Dermis blood vessel endothelial cell (primary cell): ENCODE measurements at places on chromosomes 5 and 9.

GRCh38 chr5:150542933-150543445, 35.1 kb downstream of the NDST1 start:
- peak; percentile 73 for DNase-seq

GRCh38 chr5:52804387-52804791, 16.7 kb downstream of the ITGA1 start:
- DNase-seq: no peak

DNA sequence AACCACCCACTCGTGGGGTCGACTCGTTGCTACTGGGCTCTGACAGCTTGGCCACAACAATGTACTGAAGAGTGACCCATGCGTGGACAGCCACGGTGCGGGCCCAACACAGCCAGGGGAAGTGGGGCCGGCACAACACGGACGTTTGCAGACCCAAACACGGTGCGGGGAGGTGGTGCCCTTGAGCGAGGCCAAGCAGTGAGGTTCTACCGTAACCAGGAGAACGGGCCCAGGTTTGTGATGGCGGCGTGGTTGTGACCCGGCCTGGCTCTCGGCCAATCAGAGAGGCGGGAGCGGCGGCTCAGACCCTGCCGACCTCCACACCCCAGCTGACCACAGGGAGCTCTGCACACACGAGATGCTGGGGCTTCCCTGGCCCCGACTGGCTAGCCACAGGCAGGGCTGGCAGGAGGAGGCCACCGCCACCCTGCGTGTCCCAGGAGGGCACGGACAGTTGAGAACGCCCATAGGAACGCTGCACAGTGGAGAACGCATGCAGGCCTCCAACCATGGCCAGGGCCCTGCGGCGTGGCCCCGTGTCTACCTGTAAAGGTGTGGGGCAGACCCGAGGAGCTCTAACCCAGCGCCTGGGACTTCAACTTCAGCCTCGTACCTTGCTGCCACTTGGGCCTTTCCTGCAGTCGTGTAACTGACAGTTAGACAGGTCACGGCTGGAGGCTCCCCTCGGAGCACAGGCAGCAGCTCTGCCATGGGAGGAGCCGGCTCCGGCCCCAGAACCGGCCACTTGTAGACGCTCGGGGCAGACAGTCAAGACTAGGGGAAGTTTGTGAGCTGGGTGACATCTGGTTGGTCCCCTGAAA, 13.7 kb downstream of the BRD3 start:
- no peak for DNase-seq

DNA sequence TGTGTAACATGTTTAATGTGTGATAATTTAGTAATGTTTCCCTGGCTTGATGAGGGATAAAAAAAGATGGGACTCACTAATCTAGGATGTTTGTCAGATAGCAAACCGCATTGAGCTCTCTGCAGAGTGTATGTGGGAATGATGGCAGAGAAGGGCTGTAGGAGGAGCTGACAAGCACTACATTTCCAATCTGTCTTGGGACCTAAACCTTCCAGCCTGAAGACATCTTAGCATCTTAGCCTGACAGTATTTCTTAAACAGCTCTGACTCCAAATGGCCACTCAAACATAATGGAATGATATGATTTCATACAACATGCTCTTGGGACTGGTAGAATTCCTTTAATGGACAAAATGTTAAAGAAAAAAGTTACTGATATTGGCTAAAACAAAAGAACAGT, 116.7 kb downstream of the PPP2R2B start:
- DNase-seq: no peak

GRCh38 chr5:121426153-121426552, 425.5 kb upstream of the FTMT start:
- DNase-seq: no peak

GRCh38 chr9:94985649-94986048, 259.1 kb downstream of the AOPEP start:
- no peak for DNase-seq

- no peak for DNase-seq
Observed at GRCh38 chr5:107165296-107165695, 505.4 kb downstream of the EFNA5 start.

DNA sequence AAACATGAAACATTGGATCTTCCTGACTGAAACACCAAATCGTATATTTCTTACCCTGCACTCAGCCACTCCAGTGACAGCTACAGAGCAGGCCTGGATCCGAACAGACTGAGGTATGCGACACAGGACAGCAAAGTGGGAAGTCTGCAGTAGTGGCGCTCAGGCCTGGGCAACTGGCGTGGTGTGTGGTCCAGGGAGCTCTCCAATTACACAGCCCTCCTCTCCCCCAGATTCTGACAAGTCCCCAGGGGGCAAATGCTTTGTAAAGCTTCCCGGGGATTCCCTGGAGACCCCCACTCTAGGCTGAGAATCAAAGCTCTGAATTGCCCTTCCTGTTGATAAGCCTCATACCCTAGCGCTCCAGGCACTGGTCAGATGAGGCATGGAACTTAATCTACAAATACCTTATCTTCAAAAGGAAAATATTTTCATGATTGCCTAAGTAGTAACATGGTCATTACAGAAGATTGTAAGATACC, 104.8 kb upstream of the ERCC6L2 start:
- no peak for DNase-seq

GRCh38 chr9:18447131-18447530, 26.8 kb upstream of the ADAMTSL1 start:
- DNase-seq: no peak

GRCh38 chr9:106761493-106761892, 101.5 kb upstream of the ZNF462 start:
- DNase-seq: no peak

DNA sequence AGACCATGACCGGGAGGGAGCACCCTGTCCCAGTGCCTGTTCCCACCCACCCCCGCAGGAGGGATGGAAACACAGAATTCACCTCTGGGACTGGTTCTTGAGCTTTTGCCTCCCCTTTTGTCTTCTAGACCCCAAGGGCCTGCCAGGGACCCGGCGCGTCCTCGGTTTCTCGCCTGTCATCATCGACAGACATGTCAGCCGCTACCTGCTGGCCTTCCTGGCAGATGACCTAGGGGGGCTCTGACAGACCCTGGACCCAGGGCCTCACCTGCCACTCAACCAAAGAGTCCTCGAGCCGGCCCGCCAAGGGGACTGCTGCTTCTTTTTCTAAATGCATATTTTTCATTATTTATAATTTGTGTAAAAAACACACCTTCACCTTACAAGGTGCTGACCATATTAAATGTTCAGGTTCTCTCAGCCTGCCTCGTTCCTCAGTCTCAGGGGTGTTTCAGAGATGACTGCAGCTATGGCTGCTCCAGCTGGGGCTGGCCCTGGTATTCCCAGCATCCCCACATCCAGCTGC, 16.9 kb downstream of the CARD19 start:
- no peak for DNase-seq

GRCh38 chr9:128505414-128505765, 871 bp downstream of the GLE1 start:
- no peak for DNase-seq

DNA sequence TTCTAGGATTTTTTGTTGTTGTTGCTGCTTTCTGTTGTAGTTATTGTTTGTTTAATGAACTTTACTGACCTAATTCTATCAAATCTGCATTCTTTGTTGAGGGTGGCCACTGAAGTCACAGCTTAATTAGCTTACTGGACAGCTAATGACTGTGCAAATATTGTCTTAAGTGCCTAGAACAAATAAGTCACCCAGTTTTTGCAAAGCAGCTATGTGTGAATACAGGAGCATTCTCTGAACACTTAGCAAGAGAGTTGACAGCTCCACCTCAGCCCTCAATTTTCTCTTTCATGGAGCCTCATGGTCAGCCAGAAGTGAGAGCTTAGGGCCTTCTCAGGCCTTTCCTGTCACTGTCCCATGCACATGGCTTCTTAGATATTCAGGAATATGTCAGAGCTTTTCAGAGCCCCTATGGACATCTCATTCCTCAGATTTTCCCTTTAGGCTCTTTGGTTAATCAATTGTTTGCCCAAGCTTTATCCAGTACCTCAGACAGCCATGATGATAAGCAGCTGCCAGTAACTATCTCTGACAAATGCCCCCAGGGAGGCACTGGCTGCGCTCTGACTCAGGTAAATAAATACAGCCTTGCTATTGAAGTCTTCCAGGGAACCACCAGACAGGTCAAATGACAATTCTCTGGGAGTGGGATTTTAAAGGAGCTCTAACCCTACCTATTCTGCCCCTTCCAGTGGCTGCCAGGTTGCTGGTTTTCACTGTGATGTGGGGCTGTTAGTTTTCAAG, 241.4 kb upstream of the IL12B start:
- no peak for DNase-seq

DNA sequence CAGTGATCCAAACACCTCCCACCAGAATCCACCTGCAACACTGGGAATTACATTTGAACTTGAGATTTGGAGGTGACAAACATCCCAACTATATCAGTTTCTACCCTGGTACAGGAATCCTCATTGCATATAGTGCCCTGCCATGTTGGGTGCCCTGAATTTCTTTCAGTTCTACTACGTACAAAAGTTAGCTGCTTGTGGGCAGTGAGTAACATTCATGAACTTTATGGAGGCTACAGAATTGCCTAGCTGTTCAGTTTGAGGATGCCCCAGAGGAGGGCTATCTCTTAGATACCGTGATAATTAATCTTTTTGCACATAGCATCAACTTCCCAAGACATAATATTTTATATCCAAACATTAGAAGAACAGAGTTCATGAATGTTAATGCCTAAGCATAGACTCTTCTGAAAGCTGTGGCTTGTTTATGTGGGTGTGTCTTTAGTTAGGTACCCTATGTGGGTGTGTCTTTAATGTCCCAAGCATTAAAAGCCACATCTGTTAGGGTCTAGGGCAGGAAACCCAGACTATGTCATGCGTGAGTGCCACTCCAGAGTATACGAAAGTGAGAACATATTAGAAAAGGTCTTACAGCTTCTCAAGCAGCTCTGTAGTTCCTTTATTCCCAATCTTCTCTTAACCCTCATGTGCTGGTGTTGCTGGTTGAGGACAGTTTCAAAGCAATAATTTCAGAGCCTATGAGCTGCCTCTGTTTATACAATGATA, 47.0 kb upstream of the CHD1 start:
- no peak for DNase-seq

DNA sequence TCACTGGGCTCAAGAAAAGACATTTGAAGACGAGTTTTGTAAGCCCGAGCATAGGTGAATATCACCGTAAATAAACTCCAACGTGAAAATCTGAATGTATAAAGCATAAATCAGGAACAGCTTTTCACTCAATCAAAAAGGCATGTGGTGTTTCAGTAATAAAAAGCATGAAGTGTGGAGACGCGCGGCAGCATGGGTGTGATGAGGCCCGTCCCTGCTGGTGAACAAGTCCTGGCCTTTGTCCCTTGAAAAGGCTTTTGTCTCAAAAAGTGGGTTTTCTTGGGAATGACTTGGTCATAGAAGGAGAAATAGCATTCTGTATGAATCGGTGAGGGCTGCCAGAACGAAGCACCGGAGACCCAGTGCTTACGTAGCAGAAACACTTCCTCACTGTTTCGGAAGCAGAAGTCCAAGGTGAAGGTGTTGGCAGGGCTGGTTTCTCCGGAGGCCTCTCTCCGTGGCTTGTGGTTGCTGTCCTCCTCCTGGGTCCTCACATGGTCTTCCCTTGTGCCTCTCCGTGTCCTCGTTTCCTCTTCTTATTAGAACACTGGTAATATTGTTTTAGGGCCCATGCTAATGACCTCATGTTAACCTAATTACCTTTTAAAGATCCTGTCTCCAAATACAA, 24.9 kb downstream of the ROPN1L start:
- no peak for DNase-seq

DNA sequence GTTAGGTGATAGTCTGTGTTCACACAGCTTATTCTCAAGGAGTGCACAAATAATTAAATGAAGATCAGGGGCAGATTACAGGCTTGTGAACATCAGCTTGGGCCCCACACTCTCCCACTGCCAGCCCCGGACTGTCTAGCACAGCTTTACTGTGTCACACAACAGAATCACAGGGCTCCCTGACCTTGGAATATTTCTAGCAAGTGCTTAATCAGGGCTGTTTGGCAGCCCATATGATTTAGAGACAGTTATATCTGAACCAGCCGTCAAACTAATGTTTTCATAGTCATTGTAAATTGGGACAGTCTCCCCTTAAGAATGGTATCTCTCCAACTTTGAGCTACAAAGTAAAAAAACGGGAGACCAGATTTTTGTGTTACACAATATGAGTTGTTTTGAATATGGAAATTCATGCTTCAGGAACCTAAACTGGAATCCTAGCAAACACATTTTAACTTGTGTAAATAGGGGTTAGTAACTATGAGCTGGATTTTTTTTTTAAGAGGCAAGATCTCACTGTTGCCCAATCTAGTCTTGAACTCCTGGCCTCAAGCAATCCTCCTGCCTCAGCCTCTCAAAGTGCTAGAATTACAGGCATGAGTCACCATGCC, 517.6 kb downstream of the BNC2 start:
- DNase-seq: no peak

DNA sequence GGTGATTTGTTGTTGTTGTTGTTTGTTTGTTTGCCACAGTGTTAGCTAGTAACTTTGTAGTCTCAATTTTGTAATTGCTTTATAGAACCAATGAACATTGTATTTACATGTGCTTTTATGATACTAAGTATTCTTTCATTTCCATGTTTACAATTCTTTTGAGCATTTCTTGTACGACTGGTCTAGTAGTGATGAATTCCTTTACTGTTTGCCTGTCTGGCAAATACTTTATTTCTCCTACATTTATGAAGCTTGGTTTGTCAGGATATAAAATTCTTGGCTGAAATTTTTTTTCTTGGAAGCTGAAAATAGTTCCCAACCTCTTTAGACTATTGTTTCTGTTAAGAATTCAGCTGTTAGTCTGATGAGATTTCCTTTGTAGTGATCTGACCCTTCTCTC, 55.6 kb upstream of the SNCAIP start:
- no peak for DNase-seq

- DNase-seq: no peak
Observed at GRCh38 chr5:125294844-125295243, 548.4 kb upstream of the ZNF608 start.

- peak; percentile 12 for DNase-seq
Observed at GRCh38 chr9:101727612-101728524, 10.6 kb downstream of the GRIN3A start.

DNA sequence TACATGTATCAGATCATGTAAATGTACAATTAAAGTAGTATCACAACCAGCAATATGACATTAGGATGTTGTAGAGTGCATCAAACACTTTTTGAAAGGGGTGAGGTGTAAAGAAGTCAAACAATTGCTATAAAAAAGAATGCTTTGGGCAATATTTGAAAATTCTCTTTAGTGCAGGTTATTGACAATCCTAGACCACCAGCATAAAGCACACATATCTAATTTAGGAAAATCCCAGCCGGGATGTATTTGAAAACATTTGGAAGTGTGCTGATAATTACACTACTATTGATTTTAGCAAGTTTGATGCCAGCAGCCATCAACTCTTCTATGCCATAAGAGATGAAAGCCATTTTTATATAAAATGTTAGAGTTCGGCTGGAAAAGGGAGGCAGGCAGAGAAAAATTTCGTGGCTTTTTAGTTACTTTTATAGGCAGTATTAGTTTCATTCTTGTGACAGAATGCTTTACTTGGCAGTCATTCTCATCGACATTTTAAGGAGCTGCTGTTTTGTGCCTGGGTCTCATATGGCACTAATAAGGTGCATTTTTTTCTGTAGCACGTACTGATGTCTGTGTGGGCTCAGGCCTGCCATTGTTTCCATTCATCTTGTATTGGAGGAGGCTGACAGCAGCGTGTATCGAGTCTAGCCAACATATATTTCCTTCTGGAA, 285.7 kb downstream of the AOPEP start:
- DNase-seq: no peak

- no peak for DNase-seq
Observed at GRCh38 chr5:133383580-133383939, 228.8 kb downstream of the FSTL4 start.
